Caki2 (cell line): ENCODE measurements at places on chromosomes 6 and 20. TPM values are rescaled to one million over a fixed set of nuclear protein-coding genes. Genes with fewer than 3 reads are reported as not detected.

DNA sequence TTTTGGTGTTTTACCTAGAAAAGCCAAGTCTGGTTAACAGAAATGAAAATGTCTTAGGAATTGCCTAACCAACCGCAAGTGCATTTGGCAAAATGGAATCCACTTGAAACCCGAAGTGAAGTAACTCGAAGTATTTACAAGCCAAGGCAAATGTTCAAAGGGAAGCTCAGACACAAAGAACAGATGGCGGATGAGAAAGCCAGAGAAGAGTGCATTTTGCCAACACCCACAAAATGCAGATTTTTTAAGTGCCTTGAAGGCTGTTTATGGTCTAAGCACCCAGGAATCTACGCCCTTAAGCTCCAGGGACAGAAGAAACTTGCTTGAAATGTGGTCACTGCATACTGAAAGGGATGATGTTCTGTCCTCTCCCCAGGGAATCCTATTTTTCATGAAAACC is 70.0 kb upstream of the TBXT start:
- DNase-seq, result no peak

DNA sequence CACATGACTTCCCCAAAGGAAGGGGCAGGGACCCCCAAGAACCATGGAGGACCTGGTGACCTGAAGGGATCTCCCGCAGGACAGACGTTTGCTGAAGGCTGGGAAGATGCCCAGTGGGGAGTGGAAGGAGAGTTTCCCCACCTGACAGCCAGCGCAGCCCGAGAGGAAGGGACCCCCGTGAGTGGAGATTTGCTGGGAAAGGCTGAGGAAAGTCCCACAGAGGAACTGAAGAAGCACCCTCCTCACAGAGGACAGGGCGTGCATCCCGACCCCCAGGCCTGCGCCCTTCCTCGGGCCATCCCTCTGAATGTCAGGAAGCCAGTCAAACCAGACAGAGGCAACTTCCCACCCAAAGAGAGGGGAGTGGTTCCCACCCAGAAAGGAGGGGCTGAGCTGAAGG is 29.6 kb upstream of the AAR2 start:
- no peak for DNase-seq

DNA sequence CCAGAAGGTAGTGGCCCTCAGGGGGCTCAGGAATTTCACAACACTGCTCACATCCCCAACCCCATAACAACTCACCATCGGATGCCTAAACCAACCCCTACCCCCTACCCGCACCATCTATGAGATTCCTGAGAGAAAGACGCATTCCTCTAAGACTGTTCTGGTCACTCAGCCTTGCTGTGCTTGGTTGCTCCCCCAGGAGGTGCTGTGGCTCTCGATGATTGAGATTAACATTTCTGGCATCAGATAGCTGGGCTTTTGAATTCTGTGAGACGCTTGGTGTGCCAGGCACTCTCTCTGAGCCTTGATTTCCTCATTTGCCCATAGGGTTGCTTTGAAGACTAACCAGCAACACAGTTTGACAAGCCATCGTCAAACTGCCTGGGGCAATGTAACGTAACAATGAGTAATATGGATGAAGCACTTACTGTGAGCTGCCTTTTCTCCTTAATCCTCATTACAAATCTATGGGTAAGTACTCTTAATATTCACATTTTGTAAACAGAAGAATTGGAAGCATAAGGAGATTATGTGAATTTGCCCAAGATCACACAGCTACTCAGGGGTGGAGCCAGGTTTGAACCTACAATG is 978 bp downstream of the WFDC6 start:
- no peak for DNase-seq

GRCh38 chr6:45970326-45970725 is 45.3 kb downstream of the CLIC5 start:
- DNase-seq, result no peak

- no peak for DNase-seq
These were observed 67.7 kb upstream of the ZNFX1 start for GRCh38 chr20:49345524-49345923.

DNA sequence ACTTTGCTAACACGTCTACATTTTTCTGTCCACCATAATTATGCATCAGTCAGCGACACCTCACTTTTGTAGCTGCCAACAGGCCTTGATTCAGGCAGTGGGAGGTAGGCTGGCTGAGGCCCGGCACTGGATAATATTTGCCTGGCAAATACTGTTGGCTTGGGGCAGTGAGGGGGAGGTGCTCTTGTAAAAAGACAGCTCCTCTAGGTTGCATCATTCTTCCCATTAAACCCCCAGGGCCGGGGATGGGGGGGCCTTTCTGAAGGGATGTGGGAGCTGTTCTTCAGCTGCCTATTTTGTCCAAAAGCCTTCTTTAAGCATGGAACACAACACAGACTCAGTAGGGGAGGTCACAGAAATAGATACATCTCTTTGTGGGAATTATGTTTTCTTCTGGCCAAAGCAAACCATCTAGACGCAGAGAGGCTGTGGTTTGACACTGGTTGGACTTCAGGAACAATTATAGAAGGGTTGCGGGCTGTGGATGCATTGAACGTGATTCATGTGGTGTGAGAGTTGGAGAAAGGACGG is 338.3 kb upstream of the NT5E start:
- DNase-seq, result no peak

DNA sequence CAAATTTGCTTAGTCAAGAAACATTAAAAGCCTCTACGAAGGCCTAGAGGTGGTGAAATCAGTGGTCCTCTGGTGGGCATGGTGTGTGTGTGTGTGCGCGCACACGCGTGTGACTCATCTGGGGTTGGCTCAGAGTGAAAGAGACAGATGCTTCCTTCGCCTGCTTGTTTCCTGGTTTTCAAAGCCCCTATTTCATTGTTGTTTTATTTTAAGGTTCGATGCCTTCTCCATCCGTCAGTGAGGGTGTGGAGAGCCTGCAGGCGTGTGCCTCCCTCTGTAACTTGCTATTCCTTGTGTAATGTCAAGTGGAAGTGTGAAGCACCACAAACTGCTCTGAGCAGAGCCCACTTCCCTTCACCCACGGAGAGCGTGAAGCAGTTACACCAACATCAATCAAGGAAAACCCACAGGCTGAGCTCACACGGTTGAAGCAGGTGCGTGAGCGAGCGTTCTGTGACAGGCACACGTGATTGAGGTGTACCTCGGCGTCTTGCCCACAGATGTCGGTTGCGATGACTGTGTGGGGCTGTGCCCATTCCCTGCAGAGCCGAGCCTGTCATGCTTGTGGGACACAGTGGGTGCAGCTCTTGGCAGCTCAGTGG is 233.9 kb downstream of the PRL start:
- peak; percentile 33 for DNase-seq

SMOC2 gene
- 0.68 TPM in 1 of 2 replicates, not detected in the other for total RNA-seq

DNA sequence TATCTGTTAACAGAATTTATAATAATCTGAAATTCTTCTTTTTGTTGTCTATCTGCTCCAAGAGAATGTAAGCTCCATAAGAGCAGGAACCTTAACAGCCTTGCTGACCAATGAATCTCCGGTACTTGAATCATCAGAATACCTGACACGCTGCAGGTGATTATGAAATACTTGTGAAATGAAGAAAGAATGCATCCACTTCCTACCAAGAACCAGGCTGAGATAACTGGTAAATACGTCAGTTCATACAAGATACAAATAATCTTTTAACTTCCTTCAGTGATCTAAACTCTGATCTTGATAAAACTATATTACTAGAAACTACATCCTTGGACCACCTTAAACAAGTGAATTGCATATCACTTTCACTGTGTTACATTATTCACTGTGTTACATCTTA is 116.2 kb downstream of the MAP3K5 start:
- DNase-seq, result no peak

DNA sequence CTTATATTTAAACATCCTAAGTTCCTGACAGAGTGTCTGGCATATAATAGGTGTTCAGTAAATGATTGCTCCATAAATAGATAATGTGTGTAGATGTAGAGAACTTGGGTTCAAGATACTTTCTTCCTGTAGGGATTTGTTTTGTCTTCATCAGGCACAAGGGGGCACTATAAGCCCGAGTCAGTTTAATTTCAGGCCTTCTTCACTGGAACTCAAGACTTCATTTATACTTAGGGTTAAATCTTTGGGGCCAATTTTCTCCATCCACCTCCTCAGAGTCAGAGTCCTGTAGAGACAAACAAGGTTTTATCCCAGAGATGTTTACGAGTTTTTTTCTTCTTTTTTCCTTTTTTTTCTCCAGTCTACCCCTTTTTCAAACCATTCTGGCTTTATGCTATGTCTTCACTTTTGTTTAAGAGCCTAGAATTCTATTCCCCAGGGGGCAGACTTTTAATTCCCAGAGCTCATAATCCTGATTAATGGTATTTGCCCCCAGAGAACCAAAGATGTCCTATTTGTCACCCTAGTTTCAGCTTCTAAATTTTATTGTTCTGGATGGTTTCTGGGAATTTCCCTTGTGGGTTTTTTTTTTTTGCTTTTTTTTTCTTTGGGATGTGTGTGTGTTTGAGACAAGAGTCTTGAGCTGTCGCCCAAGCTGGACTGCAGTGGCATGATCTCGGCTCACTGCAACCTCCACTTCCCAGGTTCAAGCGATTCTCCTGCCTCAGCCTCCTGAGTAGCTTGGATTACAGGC is 88.4 kb downstream of the HFE start:
- peak; percentile 65 for DNase-seq

GGTLC1 gene
- not detected in 2 replicates for total RNA-seq

OR2H1 gene
- total RNA-seq, result not detected in 2 replicates

- DNase-seq, result no peak
These were observed 47.6 kb upstream of the ADGRF4 start for GRCh38 chr6:47650553-47651432.

GRCh38 chr6:81774542-81774941 is 22.1 kb upstream of the TENT5A start:
- peak; percentile 43 for DNase-seq

- DNase-seq, result no peak
These were observed 68.9 kb downstream of the GINS1 start for GRCh38 chr20:25476106-25477013.

DNA sequence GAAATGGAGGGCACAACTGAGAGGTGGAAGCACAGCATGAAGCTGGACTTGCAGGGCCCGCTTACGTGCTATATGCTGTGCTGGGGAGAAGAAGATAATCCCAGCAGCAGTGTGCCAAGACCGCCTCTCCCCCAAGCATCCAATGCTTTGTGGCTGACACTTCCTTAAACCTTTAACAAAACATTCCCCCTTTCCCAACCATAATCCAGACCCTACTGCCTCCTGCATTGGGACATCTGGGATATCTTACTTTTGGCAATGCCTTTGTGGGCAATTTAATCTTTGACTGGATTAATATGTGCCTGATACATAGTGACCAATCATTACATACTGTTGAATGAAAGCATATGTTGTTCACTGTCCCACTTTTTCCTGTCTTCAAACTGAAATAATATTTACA is 3.1 kb upstream of the TENT5A start:
- DNase-seq, result no peak

GRCh38 chr20:29427201-29428060 is 1830.0 kb upstream of the DEFB115 start:
- DNase-seq, result no peak

TMEM170B gene
- total RNA-seq, result 0.95 and 0.96 TPM in 2 replicates

OSTM1 gene
- 10.3 and 14.5 TPM in 2 replicates for total RNA-seq

DNA sequence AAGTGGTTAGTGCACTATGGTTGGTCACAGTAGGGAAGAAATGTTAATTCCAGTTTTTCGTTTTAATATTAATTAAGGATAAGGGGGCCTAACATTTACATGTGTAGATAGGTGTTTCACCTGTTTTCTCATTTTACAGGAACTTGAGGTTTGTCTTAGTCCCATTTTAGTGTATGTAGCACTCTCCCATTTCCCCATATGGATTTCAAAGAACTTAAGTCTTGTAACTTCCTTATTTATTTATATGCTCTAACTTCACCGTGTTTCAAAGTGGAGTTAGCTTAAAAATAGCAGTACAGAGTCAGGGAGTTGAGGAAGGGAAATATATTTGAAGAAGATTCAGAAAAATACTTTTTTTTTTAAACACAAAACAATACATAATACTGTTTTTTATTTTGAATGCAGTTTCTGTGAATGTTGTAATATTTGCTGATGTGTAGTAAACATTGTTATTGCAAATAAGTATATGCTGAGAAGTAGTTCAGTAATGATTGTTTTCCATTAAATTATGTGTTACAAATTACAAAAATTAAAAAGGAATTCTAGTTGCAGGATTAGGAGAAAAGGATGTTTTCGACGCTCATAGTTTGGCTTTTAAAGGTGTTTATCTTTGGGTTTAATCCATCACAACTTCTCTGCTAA is 3.5 kb downstream of the SCAF8 start:
- no peak for DNase-seq

- DNase-seq, result peak; percentile 93
These were observed 6.3 kb upstream of the GTF3C6 start for GRCh38 chr6:110951986-110952794.

- DNase-seq, result no peak
These were observed 26.0 kb downstream of the MAP3K5 start for GRCh38 chr6:136766274-136766673.
